A172 (cell line): ENCODE measurements at places on chromosomes 11 and 22.
A peak's percentile ranks its signal among the peaks of the same experiment; 100 is the strongest.

DNA sequence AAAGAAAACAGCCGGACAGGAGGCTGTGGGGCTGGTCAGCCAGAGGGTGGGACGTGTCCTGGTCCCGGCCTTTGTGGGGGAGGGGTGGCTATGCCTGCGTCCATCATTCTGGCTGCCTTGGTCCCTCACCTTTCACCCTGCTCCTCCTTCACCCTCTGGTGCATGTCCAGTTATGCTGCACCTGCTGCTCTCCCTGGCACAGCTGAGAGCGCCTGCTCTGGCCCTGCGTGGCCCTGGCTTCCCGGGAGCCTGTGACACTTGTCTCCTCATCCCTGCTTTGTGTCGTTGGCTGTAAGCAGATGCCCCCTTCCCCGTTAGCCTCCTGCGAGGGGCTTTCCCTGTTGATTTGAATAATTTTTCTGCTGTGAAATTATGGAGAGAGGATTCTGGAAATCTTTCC lies 16.6 kb downstream of the PHRF1 start:
- DNase-seq: no peak

GRCh38 chr11:8005556-8005955 lies 18.4 kb downstream of the EIF3F start:
- no peak for DNase-seq

- DNase-seq: no peak
Observed at GRCh38 chr22:17896586-17896985, 122.3 kb upstream of the BID start.

GRCh38 chr11:120694726-120695125 lies 183.2 kb downstream of the GRIK4 start:
- no peak for DNase-seq

- DNase-seq: peak; percentile 66
Observed at GRCh38 chr22:45226503-45227186, 14.0 kb downstream of the KIAA0930 start.

GRCh38 chr11:60887556-60887955 lies 18.8 kb downstream of the PRPF19 start:
- DNase-seq: peak; percentile 62

DNA sequence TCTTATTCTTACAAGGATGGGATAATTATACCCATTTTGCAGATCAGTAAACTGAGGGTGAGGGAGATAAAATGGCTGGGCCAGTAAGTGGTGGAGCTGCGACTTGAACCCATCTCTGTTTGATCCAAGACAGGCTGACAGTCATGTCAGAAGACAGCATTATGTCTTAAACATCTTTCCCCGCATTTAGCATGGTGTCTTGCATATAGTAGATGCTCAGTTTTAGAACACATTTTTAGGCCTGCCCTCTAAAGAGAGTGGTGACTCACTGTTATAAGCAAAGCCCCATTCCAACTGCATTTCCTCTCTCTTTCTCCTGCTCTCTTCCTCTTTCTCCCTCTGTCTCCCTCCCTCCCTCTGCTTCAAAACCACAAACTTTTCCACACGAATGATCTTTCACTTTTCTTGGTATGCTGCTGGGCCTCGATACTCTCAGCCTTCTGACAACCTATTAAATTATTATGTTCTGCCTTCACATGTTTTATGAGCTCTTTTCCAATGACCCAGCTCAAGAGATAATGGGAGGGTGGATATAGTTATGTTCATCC lies 25.2 kb downstream of the CWC15 start:
- peak; percentile 51 for DNase-seq

- DNase-seq: no peak
Observed at GRCh38 chr11:96299155-96299888, 43.7 kb downstream of the MAML2 start.

DNA sequence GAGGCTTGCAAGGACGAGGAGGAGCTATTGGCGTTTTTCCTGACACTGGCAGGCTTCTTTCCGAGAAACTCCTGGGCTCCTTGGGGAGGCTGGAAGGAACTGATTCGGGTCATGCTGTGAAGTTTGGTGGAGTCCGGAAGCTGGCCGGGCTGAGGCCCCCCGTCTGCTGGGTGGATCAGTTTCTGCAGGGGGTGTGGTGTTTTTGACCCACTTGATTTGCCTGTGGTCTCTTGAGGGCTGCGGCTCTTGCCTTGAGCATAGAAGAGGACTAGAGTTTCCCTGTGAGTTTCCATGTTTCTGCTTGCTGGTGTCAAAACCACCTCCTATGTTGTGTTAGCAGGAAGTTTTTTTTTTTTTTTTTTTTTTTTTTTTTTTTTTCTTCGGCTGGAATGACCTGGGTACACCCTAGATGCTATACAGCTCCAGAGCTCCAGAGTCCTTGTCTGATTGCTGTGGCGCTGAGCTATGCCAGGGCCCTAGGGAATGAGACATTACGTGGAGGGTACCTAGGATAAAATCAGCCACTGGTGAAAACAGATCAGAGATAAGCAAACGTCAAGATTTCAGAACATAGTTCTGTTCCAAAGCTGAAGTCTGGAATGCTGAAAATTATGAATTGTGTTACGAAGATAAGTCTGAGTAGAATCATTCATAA lies 728 bp downstream of the TBC1D22A start:
- DNase-seq: no peak

DNA sequence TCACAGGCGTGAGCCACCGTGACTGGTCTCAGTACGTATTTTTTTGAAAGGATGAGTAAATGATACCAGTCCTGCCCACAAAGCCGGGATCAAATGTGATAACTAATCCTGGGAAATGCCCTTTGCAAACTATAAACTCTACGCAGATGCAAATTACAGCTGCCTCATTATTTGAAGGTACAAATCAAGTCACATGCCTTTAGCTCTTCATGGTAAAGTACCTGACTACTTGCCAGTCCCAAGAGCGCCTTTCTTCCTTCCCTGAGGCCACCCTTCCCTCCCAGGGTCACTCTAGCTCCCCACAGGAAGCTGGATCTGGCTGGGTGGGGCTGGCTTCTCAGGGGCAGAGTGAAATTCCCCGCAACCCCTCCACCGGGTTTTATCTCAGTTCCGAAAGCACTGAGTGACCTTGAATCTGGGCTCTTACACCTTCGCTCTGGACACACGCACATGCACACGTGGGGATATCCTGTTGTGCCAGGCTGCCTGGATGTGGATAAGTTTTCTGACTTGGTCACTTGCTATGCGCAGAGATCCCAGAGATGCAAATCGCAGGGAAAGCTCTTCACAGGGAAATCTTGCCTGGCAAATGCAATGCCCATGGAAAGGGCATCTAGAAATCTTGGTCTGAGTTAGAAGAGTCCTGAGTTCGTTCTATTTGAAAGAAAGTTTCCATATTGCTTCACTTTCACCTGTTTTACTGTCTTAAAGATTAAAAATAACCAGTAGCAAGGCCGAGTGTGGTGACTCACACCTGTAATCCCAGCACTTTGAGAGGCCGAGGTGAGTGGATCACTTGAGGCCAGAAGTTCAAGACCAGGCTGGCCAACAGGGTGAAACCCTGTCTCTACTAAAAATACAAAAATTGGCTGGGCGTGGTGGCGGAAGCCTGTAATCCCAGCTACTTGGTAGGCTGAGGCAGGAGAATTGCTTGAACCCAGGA lies 8.5 kb downstream of the A4GALT start:
- no peak for DNase-seq

DNA sequence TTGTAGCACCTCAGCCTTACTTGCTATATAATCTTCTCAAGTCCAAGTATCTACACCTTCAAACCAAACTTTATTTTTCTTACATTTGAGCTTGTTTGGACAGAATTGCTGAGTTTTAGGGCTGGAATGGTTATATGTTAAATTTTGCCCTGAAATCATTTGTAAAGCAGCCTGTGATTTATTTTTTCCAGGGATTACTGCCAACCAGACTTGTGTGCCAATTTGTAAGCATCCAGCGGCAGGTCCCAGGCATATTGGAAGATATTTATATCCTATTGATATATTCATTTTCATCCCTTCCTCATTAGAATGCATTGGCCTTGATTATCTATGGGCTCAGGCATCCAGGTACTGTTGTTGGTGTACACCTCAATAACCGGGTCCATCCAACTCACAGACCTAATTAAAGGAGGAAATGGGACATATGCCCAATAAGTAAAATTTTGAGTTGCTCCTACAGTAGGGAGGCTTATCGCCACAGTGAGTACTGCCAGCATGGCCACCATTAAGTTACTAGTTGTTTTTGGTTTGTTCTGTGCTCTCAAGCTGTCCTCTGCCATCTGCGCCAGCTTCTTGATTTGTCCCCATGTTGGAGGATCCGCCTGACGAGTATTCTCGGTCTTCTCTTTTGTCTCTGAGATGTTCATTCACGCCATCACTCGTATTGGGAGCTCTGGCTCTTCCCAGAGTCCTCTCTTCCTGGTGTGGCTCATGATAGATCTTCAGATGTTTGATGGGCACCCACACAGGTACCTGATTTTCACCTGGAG lies 9.8 kb upstream of the DNAJB13 start:
- DNase-seq: no peak

- no peak for DNase-seq
Observed at GRCh38 chr22:49036513-49036912, 791.2 kb downstream of the BRD1 start.
